ENCODE measurements at places on chromosomes 11 and 22.
A peak's percentile ranks its signal among the peaks of the same experiment; 100 is the strongest.

- no peak for DNase-seq
Measured at GRCh38 chr11:7575841-7576725, 62.3 kb downstream of the PPFIBP2 start.

GRCh38 chr11:587978-588380, 11.7 kb downstream of the PHRF1 start:
- DNase-seq, result peak; percentile 23

DNA sequence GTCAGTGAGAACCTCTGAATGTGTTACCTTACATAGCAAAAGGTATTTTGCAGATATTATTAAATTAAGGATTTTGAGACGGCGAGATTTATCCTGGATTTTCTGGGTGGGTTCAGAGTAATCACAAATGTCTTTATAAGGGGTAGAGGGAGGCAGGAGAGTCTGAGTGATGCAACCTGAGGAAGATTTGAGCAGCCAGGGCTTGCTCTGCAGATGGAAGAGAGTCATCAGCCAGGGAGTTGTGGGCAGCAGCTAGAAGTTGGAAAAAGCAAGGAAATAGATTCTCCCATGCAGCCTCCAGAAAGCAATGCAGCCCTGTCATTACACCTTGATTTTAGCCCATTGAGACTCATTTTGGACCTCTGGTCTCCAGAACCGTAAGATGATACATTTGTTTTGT, 4.1 kb upstream of the WDR74 start:
- DNase-seq, result no peak

DNA sequence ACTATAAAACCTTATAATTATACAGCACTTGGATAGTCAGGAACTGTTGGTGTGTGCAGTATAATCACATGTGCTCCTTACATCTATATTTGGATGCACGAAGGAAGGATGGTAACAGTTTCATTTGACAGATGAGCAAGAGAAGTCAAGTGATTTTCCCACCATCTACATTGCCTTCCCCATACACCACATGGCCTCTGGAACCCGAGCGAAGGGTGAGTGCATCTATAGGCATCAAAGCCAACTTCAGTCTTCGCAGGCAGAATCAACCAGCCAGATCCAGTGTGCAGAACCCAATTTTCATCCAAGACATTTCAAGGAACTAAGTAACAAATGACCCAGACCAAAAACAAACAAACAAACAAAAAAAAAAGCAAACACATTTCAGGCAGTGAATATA, 85.1 kb upstream of the BLID start:
- DNase-seq, result no peak

DNA sequence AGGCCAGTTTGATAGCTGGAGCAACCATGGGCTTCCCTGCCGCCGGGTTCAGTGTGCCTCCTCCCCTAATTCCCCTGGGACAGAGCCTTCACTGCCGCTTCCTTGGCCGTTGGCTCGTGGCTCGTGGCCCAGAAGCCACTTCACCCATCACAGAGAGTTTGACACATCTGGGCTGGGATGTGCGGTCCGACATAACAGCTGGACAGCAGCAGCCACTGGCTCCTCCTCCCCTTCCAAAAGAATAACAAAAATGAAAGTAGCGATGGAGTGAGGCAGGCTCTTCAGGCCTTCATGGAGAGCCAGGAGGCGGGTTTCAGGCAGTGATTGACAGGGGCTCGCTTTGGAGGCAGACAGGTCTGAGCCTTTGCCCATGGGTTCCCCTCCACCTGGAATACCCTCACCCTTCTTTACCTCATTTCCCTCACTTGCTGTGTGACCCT, 8.2 kb downstream of the CREB3L1 start:
- DNase-seq, result no peak

DNA sequence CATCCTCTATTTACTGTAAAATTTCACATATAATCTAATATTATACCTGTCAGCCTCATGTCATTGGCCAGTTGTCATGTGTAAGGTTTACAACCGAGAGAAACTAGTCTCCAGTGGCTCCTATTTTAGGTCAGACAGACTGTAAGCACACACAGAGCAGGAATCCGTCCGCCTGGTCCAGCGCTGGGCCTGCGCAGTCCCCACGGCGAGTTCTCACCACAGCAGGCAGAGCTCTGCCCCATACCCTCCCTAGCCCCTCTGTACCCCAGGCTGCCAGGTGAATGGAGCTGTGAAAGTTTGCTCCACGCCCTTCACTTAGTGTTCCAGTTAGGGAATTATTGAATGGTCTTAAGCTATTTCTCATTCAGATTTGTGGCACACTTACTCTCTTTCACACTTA, 63.7 kb downstream of the SNX19 start:
- DNase-seq, result no peak

GRCh38 chr11:847876-848275, 5.2 kb downstream of the TSPAN4 start:
- DNase-seq, result no peak

- no peak for DNase-seq
Measured at GRCh38 chr11:119319136-119319699, 2.3 kb upstream of the MCAM start.

DNA sequence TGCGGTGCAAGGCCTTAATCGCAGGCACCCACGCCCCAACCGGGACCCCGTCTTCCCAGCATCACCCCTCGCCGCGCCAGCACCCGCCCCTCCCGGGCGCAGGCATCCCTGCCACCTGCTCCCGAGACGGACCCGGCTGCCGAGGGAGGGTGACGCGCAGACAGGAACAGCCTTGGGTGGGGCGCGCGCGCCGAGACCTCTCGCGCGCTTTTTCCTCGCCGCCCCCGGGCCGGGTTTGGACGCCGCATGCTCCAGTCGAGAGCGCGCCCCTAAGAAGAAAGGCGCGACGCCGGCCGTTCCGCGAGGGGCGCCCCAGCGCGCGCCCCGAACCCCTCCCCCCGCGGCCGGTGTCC, 504 bp downstream of the CFL1 start:
- peak; percentile 34 for DNase-seq

DNA sequence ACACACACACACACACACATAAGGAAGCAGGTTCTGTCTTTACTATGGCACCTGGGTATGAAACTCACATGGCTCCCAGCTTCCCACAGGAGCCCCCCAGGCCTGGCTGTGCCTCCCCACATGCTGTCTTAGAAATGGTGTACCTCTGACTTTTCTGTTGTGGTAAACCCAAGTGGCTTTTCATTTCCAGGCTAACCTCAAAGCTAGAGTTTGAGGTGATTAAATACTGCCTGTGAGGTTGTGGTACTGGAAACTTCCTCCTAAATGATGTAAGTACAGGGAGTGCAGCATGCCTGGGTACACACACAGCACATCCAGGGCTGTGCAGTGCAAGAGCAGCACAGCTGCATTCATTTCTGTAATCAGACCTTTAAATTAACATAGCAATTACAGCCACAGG, 34.4 kb downstream of the ME3 start:
- DNase-seq, result no peak

GRCh38 chr11:120208777-120209176, 2.1 kb upstream of the OAF start:
- DNase-seq, result no peak

GRCh38 chr22:47119181-47119580, 356.7 kb downstream of the TBC1D22A start:
- no peak for DNase-seq

DNA sequence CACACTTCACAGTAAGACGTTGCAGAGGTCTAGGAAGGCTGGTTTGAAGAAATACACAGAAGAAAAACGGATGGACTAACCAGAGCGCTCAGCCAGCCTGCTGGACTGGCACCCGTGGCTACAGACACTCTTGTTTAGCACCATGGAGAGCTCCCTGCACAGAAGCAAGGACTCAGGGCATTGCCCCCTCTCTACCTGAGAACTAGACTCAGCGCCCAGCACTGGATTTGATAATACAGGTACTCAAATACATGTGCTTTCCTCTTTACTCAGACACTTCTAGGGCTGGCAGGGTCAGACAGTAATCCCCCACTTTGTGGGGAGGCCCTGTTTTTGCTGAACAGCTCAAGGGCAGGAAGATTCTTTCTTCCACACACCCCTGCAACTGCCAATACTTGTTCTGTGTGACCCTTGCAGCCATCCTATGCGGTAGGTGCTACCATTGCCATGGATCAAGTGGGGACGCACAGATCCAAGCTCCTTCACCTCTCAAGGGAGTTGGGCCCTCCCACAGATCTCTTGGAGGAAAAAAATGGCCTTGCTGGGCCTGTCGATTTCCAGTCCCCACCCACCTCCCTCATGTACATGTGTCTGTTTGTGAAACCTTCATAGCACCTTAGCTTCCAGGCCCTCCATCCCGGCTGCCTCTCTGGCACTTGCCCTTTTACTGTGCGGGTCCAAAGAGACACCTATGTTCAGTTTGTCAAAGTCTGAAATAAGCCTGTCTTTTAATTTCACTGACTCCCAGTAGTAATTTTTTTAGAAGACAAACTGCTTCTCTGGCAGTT, 5.1 kb upstream of the P2RX6 start:
- no peak for DNase-seq

- no peak for DNase-seq
Measured at GRCh38 chr22:36493690-36494110, 12.3 kb upstream of the TXN2 start.

- DNase-seq, result no peak
Measured at GRCh38 chr11:61930933-61931332, 13.6 kb upstream of the RAB3IL1 start.

- no peak for DNase-seq
Measured at GRCh38 chr11:4991060-4991459, 3.6 kb upstream of the OR51L1 start.

GRCh38 chr11:6925636-6926207, 504 bp upstream of the ZNF215 start:
- DNase-seq, result no peak

GRCh38 chr11:85187992-85188391, 439.2 kb downstream of the DLG2 start:
- no peak for DNase-seq

GRCh38 chr11:77144857-77145428, 16.9 kb downstream of the MYO7A start:
- DNase-seq, result no peak

- no peak for DNase-seq
Measured at GRCh38 chr11:27514076-27514475, 7.5 kb upstream of the LIN7C start.

GRCh38 chr11:64969209-64969608, 2.7 kb downstream of the MAJIN start:
- DNase-seq, result no peak

GRCh38 chr11:6703247-6704063, 20.3 kb upstream of the MRPL17 start:
- DNase-seq, result no peak

GRCh38 chr11:119828819-119829218, 99.8 kb upstream of the NECTIN1 start:
- no peak for DNase-seq

- DNase-seq, result no peak
Measured at GRCh38 chr11:86947541-86947940, 7.7 kb downstream of the FZD4 start.

GRCh38 chr11:114132944-114133394, 73.5 kb downstream of the ZBTB16 start:
- no peak for DNase-seq

- DNase-seq, result no peak
Measured at GRCh38 chr11:23099256-23099655, 239.0 kb upstream of the CCDC179 start.

- no peak for DNase-seq
Measured at GRCh38 chr11:26677566-26677965, 44.3 kb downstream of the SLC5A12 start.
